ENCODE measurements at places on chromosomes 11 and 22. TPM values are rescaled to one million over a fixed set of nuclear protein-coding genes. Genes with fewer than 3 reads are reported as not detected.

MED15 gene
- total RNA-seq: 84.2 TPM

MS4A8 gene
- not detected for total RNA-seq

SCGB1C1 gene
- total RNA-seq: not detected

ZDHHC13 gene
- total RNA-seq: 22.1 TPM

RASD2 gene
- total RNA-seq: 0.11 TPM

YWHAH gene
- 223 TPM for total RNA-seq

LRRC75B gene
- 1.7 TPM for total RNA-seq

SEC14L6 gene
- not detected for total RNA-seq

TREH gene
- not detected for total RNA-seq

LGALS1 gene
- 278 TPM for total RNA-seq

TMEM41B gene
- 25.5 TPM for total RNA-seq

MUC5AC gene
- not detected for total RNA-seq

CATSPER1 gene
- not detected for total RNA-seq

AQP11 gene
- 0.55 TPM for total RNA-seq

HOATZ gene
- not detected for total RNA-seq

NOX4 gene
- total RNA-seq: not detected

CRYBB1 gene
- total RNA-seq: not detected

SPECC1L gene
- 53.8 TPM for total RNA-seq

FOLR3 gene
- not detected for total RNA-seq

LRP4 gene
- 0.19 TPM for total RNA-seq

MRPL49 gene
- total RNA-seq: 108 TPM

DBX1 gene
- total RNA-seq: not detected

RHOD gene
- 1.5 TPM for total RNA-seq

PDGFB gene
- 1.2 TPM for total RNA-seq

TUB gene
- 0.29 TPM for total RNA-seq

ZBTB3 gene
- 9.8 TPM for total RNA-seq

C11orf91 gene
- not detected for total RNA-seq

ARHGAP8 gene
- 0.82 TPM for total RNA-seq

AGBL2 gene
- total RNA-seq: 2.9 TPM

SHANK2 gene
- total RNA-seq: not detected

SCGB2A2 gene
- total RNA-seq: not detected

TPBGL gene
- total RNA-seq: 0.13 TPM

UBXN1 gene
- total RNA-seq: 129 TPM

HBG1 gene
- not detected for total RNA-seq

DEUP1 gene
- total RNA-seq: not detected

RIBC2 gene
- total RNA-seq: 13.3 TPM

RTN4RL2 gene
- total RNA-seq: 0.23 TPM

OR4C13 gene
- total RNA-seq: not detected

LUZP2 gene
- total RNA-seq: not detected

CCDC34 gene
- 25.0 TPM for total RNA-seq

MIAT gene
- total RNA-seq: 15.4 TPM

FAM180B gene
- total RNA-seq: 0.15 TPM

CASP5 gene
- total RNA-seq: not detected

SYCE3 gene
- total RNA-seq: not detected

Measured in activated CD8-positive, alpha-beta memory T cell treated with anti-CD3 and anti-CD28 coated beads for 36 hours (primary cell).